ENCODE measurements at places on chromosomes 13 and 19.

DNA sequence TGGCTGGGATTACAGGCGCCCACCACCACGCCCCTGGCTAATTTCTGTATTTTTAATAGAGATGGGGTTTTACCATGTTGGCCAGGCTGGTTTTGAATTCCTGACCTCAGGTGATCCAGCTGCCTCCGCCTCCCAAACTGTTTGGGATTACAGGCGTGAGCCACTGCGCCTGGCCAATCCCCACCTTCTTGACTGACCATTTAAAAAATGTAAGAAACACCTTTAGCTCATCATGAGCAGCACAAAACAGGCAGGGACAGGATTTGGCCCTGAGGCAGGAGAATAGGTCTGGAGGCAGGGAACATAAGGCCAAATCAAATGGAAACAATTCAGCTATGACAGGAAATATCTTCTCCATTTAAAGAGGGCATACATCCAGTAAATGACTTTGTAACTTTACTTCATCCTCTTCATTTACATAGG is 1.4 kb upstream of the MPV17L2 start:
- no peak for DNase-seq

- no peak for DNase-seq
Measured at GRCh38 chr13:53143757-53144339, 115.2 kb downstream of the OLFM4 start.

DNA sequence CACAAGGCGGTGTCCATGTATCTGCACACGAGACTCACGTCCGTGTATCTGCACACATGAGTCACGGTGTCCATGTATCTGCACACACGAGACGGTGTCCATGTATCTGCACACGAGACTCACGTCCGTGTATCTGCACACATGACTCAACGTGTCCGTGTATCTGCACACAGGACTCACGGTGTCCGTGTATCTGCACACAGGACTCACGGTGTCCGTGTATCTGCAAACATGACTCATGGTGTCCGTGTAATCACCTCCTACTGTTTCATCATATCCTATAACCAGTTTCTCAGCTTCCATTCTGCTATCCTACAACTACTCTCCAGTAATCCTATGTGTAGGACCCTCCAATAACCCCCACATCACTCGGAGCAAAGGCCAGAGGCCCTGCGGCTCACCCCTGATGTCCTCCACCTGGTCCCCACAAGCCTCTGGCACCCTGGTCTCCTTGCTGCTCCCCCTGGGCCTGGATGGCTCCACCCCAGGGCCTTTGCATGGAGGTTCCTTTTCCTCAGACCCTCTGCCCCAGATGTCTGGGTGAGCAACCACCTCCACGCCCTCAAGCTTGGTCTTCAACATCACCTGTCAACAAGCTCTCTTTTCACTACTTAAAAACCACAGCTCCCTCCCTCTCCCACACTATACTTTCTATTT is 2.5 kb upstream of the TMEM255B start:
- no peak for DNase-seq

DNA sequence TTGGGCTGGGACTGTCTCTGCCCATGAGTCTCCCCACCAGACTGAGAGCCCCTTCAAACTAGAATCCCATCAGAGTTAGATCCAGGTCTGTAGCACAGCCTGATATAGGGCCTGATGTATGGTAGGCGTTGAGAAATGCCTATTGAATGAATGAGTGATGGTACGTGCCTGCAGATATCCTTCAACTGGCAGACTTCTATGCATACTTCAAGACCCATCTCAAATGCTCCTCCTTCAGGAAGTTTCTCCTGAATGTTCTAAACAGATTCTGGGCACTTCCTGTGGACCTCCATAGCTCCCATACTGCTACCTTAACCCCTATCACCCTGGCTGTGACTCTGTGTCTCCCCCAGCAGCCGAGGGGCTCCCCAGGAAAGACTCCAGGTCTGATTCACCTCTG is 48.2 kb downstream of the KCNC3 start:
- DNase-seq, result no peak

Measured in nucleus accumbens (tissue), 56 donors.